ENCODE measurements at places on chromosomes 11 and 22.

DNA sequence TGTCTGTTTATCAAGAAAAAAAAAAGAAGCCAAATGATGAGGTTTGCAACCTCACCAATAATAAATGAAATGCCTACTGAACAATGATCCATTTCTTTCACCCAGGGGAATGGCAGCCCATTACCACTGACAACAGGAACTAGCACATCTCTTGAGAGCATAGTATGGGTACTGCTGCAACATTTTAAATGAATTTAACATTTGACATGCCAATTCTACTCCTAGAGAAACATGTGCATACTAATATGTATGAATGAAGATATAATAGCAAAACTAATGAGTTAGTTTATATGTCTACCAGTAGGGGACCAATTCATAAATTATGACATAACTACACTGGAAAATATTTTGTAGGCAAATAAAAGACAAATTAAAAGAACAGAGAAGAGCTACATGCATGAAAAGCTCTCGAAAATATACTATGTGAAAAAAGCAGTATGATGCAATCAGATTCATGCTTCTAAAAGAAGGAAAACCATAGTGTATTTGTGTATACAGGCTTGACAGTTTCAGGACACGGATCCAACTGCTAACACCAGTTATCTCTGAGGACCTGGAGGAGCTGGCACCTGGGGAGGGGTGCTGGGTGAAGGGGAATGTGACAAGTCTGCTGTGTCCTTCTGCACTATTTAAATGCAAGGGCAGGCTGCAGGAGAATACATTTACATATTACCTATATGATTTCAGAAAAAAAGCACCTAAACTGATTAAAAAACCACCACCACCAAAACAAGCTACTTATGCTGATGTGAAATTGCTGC is 6.9 kb downstream of the SMCO4 start:
- DNase-seq: no peak

DNA sequence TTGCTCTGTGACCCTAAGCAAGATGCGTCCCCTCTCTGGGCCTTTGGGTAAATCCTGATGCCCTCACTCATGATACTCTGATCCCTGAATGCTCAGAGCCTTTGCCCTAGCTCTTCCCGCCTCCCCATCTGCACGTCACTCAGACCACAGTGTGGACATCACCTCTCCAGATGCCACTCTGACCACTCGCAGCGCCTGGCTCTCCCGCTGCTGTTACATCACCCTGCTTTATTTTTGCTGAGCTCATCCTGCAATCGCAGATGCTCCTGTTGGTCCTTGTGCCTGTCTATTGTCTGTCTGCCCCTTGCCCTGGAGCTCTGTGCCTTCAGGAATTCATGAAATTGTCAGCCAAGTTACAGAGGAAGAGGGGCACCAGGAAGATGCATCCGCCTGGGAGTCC is 5.5 kb downstream of the OSM start:
- no peak for DNase-seq

DNA sequence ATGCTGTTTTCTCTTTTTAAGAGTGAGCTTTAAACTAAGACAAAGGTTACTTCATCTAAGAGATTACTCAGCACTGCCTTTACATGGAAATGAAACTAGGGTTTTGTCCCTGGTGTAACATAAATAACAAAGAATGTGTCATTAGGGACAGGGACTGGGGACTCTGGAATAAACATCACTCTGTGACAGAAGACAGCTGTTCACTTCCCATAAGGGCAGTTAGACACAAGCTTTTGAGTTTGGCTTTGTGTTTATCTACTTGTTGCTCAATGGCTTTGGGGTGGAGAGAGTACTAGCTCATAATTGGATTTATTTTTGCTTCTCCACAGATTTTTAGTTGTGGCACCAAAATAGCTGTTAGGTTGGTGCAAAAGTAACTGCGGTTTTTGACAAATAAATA is 154.5 kb downstream of the OR4C45 start:
- no peak for DNase-seq

DNA sequence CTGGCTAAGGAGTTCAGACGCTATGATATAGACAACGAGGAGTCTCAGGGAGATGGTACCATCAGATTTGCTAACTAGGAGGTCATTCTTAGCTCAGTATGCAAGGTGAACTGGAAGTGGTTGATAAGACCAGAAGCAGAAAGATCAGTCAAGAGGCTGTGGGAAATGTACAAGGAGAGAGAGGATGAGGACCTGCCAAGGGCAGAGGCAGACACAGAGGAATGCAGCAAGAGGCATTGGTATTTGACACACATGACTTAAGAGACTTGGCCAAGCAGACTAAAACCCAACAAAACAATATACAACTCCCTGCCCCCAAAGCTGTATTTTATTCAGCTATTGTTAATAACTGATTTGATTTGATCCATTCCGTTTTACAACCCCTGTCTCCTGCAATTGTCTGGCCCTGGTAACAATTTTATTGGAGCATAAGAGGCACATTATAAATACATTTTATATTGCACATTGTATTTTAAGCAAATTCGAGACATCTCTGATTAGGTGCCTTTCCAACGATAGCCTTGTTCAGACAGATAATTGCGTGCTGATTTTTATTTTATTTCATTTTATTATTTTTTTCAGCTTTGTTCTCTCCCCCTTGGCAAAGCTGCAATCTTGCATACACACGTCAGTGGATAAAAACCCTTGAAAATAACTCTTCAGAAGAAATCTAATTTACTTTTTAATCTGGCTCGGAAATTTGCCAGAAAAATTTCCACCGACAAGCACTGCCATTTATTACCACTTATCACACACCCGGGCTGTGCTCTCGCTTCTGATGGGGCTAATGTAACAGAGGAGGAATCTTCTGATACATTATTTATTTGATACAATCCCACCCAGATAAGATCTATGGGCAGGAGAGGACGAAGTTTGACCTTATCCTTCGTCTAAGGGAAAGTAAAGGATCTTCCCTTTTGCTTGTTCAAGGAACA is 237.8 kb downstream of the NXPE2 start:
- DNase-seq: no peak

- no peak for DNase-seq
Observed at GRCh38 chr11:72157131-72157530, 21.6 kb downstream of the FOLR3 start.

DNA sequence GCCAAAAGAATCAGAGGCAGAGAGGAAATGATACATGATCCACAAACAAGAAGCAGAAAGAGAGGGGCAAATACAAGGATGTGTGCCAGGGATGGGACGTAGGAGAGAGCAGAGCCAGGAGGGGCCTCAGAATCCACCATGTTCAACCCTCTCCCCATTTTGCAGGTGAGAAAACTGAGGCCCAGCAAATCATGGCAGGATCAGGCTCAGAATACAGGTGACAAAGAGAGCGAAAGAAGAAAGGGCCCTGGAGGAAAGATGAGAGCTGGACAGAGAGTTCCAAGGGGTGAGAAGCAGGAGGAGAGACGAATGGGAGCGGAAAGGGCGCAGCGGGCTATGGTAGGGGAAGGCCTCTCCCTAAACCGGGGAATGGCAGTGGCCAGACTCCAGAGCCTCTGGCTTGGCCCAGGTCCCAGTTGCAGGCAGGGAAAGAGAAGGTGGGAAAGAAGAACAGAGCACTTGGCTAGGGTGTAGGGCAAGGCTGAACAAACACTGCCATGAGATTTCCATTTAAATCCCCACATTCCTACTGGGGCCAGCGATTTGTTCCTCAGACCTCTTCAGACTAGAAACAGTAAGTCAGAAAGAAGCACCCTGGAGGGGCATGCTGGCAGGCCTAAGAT is 44.4 kb upstream of the TSKU start:
- DNase-seq: no peak

GRCh38 chr11:45450189-45450588 is 164.0 kb upstream of the SYT13 start:
- no peak for DNase-seq

GRCh38 chr11:69119190-69119589 is 36.5 kb upstream of the SMIM38 start:
- DNase-seq: no peak

- no peak for DNase-seq
Observed at GRCh38 chr11:35799655-35800054, 137.1 kb downstream of the TRIM44 start.

DNA sequence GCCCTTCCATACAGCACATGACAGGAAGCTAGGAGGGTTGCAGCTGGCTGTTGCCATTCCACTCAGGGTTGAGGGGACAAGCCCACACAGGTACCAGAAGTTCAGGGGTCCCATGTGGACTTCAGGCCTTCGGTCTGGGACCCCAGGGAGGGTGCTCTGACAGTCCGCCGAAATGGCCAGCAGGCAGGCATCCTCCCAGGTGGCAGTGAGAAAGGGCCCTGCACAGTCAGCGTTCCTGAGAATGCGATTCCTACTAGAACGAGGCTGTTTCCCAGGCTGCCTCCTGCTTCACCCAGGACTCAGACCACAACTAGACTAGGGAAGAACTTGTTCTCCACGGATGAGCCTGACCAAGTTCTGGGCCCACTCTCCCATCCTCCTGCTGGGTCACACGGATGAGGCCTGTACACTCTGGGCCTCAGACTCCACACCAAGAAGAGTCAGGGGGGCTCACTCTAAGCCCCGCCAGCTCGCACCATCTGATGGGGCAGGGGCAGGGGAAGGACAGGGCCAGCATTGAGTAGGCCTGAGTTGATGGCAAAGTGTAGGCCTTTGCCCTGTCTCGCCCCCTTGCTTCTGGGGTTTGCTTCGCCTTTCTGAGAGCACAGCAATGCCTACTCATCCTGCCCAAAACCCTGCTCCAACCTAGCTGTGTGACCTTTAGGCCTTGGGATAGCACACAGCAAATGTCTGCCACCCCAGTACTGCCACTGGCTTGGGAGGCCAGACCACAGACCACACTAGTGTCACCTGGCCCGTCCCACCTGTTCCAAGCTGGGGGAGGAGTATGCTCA is 14.0 kb downstream of the KCNQ1OT1 start:
- DNase-seq: no peak

GRCh38 chr11:64355078-64355940 is 3.7 kb upstream of the RPS6KA4 start:
- no peak for DNase-seq

DNA sequence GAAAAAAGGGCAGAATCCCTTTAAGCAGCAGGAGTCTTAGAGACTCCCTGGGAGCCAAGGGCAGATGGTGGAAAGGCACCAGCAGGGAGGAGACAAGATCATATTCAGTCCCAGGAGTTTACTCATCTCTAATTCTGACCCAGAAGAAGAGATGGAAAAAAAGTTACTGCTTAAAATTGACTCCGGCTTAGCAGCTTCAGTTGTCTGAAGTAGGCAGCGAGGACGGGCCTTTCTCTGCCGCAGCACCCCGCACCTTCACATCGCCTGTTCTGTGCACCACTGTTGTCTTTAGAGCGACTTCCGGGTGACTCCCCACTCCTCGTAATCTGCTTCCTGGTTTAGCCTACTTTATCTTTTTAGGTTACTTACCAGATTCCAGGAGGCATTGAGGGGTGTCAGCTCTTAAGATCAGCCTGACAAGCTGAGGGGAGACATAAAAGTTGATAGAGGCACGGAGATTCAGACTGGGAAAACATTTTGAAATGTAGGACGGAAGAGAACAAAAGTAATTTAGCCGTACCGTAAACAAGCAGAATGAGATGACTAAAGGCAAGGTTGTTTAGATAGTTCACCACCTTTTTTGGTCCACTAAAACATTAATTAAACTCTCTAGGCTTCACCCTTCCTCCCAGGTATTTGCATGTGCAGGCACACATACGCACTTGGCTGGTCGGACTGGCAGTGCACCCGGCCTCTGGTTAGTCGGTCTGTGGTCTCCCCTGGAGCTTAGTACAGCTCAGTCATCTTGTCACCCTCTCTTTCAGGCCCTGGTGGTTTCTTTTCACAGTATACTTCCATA is 74.3 kb downstream of the CECR2 start:
- DNase-seq: no peak

- DNase-seq: no peak
Observed at GRCh38 chr22:33578752-33579151, 341.5 kb downstream of the LARGE1 start.

DNA sequence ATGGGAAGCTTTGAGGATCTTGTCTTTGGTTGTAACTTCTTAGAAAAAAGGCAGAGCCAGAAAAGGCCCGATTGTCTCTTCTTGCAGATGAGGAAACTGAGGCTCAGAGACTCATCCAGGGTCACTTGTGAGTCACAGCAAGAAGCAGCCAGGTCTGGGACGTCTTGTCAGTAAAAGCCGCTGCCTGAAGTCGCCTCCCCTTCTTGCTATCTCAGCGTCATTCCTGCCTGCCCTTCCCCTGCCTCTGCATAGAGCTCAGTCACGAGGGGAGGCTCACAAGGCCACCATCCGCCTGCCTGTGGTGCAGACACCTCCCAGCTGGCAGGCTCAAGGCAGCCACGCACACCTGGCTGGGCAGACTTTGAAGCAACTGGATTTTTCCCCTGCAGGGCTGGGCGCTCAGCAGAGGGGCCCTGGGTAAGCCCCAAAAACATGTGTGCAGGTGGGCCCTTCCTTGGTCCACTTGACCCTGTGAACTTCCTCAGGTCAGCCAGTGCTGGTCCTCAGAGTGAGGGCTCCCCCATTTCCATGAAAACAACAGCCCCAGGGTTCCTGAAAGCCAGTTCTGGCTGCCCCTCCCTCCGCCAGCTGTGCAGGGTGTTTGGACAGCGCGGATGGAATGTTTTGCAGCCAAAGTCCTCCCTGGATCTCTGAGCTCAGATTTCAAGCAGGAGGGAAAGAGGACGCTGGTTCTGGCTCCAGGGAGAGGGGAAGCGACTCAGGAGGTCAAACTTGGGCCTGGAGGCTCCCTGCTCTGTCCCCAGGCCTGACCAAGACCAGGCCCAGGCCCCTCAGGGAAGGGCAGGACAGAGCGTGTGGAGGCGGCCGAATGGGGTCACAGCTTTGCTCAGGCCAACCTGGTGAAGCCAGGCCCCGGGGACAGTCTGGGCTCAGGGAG is 6.0 kb upstream of the RAB3IL1 start:
- DNase-seq: no peak

DNA sequence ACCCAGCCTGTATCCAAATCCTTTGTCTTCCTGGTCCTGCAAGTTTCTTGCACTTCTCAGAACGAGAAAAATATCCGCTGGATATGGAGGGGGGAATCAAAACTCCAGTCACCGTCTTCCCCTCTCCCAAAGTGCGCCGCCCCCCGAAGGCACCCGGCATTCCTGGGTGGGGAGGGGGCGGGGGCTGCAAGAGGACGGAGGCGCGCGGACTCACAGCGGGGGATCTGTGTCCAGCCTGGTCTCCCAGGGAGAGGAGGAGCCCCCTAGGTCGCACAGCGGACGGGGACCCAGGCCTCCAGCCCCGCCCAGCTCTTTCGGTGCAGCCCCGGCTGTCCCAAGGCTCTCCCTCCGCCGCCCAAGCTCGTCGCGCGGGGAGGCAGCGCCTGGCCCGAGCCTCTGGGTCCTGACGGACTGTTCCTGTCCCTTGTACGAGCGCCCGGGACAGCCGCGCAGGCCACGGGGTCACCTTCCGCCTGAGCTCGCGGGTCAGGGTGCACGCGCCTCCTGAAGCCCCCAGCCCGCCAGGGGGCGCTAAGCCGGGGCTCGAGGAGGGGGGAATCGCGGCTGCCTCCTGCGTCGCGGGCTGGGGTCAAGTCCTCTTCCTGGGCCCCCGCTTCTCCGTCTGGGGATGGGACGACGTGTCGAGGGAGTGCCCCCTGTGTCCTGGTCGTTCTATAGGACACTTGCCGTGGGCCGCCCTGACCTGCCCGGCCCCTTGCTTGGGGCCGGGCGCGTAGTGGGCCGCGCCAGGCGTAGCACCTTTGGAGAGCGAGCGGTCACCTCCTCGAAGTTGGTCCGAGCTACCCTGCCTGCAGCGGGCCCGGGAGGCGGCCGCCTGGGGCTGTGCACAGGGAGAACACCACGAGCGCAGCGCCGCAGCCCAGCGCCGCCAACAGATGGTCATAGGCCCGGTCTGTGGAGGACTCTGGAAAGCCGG is 2.4 kb upstream of the WNT11 start:
- peak; percentile 71 for DNase-seq

- DNase-seq: no peak
Observed at GRCh38 chr11:103537904-103538502, 428.8 kb downstream of the DYNC2H1 start.

GRCh38 chr22:50469377-50470305 is 5.2 kb downstream of the SBF1 start:
- DNase-seq: peak; percentile 88

Measured in stimulated activated CD4-positive, alpha-beta T cell treated with anti-CD3 and anti-CD28 coated beads, TNF-alpha, amount 100 ng/mL, for 48 hours (primary cell).